Effector CD8-positive, alpha-beta T cell (primary cell): ENCODE measurements at places on chromosomes 12 and 14.

GRCh38 chr12:6947615-6948014, 3.5 kb upstream of the PTPN6 start:
- DNase-seq = no peak

GRCh38 chr14:60723116-60723906, 840 bp downstream of the SIX4 start:
- no peak for DNase-seq

GRCh38 chr12:49687941-49688340, 19.3 kb downstream of the FMNL3 start:
- no peak for DNase-seq

GRCh38 chr14:31190219-31190603, 17.4 kb downstream of the HECTD1 start:
- DNase-seq = no peak

DNA sequence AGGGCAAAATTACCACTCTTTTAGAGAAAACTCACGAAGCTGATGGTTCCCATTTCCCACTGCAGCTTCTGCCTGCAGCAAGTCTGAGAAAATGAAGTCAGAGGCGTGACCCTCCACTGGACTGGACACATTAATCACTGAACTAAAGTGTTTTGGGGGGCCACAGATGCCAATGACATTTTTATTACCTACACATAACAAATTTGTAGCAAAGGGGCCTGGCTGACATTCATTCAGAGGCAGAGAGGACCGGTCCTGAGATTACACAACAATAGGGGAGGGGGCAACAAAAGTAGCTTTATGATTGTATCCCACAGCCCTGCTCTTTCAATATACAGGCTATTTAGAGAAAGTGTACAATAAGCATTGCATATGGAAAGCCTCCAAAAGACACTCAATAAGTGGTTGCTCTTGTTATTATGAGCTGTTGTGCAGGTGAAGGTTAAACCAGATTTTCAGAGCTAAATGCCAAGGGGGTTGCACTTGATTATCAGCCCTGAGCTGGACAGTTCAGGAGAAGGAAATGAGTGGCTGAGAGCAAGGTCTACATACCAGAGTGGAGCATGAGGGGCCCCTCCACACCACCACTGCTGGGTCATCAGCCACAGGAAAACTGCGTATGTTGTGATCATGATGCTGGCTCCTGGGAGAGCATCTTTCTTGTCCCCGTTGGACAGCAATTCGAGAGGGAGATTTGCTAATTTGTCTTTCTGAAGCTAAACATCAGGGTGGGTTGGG, 41.5 kb upstream of the CCDC60 start:
- no peak for DNase-seq

- no peak for DNase-seq
These were observed 596.9 kb downstream of the DIO2 start for GRCh38 chr14:79614448-79614847.

DNA sequence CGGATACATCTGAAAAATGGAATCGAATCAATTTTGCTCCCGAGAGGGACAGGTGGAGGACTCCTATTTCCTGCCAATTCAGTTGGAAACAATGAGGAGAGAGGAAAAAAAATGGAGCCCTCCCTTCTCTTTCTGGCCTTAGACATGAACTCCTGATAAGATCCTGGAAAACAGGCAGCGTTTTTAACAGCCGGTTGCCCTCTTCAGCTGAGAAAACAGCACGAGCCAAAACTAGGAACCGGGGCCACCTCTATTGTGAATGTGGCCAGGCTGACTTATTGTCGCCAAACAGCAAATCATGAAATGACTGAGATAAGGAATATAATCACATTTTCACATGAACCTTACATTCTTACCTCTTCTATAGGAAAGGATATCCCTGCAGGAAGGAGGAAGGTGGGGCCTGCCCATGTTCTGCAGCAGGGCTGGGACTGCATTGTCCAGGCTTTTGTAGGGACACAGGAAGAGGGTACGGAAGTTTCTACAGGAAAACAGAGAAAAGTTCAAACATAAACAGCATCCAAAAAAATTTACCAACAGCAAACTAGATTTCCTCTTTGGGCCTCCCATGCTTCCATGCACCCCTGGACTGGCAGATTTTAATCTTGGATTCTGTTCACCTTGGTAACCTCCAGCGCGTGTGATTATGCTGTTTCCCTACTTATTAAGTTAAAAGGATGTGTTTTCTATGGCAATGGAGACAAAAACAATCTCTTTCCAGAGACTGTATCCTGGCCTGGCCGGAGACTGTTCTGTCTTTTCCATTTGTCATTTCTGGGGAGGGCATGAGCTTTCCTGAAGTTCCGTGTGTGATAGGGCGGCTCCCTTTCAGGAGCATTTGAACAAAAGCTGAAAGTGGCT, 29.0 kb upstream of the ELK3 start:
- DNase-seq = no peak

- DNase-seq = peak; percentile 21
These were observed 129.3 kb upstream of the SSTR1 start for GRCh38 chr14:38078393-38078792.

- DNase-seq = no peak
These were observed 39.0 kb upstream of the LDHB start for GRCh38 chr12:21696625-21697024.

DNA sequence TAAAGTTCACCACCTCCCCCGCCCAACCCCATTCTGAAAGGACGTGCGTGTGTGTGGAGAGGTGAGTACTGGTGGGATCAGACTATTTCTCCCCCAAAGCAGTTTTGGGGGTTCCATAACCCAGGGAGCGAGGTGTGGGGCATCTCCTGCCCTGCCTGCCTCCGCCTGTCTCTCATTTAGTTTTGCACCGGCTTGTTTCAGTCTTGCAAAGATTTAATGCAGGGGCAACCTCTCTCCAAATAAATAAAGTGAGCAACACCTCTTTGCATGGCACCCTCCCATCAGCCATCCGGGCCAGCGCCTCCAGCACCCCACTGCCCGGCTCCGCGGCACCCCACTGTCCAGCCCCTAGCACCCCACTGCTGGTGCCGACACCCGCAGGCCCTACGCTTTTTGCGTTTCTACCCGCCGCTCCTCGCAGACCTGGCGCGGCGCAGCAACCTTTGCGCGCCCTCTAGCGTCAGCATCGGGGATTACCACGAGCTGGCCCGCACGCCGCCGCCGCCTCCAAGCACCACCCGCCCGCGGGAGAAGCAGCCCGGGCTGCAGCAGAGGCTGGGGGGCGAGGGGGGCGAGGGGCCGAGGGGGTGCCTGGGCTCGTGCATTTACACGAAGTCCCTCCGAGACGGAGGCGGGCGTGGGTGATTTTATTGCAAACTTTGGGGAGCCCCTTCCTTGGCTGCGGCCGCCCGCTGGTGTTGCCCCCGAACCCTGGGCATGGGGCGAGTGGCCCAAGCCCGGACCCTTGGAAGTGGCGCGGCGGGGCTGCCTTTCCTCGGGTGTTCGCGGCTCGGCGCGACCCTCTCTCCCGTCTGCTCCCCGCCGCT, 55.8 kb upstream of the VRK1 start:
- DNase-seq = peak; percentile 56

DNA sequence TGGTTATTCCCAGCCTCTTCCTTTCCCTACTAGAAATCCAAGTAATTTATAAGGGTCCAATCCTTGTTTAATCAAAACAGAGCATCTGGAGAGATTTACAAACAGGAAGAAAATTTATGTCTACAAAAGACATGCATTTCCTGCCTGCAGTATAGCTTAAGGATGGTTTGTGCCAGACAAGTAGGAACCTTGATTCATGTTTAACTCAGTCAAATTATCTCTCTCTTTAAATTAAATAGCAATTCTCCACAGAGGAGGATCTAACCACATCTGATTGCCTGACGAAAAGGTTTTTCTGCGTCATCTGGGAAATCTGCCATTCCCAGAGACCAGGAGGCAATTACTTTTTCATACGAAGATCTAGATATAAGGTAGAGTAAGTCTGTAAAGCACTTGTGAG, 105.2 kb downstream of the ZFC3H1 start:
- no peak for DNase-seq

- no peak for DNase-seq
These were observed 40.2 kb downstream of the PROX2 start for GRCh38 chr14:74835645-74836250.

DNA sequence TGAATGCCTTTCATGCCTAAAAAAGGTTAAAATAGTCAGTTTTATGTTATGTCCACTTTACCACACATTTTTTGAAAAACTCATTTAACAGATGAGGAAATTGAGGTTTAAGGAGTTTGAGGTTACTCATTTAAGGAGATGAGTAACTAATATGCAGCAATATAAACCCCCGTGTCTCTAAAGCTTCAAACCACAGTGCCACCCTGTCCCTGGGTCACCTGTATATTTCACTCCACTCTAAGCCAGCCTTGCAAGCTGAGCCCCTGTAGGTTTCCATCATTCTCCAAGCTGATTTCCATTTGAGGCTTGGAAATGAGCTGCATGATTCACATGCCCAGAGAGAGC, 64.4 kb downstream of the NUAK1 start:
- no peak for DNase-seq

GRCh38 chr14:33866425-33867088, 84.3 kb downstream of the EGLN3 start:
- no peak for DNase-seq

- DNase-seq = no peak
These were observed 122.5 kb downstream of the DAD1 start for GRCh38 chr14:22466491-22466890.
